ENCODE measurements at places on chromosomes 5 and 9.

- no peak for DNase-seq
These were observed 131.2 kb downstream of the FBN2 start for GRCh38 chr5:128406803-128407202.

DNA sequence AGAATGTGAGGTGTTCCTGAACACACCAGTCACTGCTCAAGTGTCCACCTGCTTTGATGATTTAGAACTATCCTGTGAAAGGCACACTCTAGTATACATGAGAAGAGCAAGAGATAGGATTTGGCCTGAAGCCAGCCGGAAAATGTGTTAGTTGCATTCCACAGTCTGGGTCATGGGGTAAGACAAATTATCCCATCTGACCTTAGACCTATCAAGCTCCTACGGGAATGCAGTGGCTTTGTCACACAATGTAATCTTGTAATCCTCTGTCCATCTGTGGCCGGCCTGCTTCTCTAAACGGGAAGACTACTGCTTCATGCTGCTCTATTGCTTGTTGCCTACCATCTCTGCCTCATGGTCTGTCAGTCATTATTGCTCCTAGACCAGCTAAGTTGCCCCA, 92.4 kb upstream of the PRRC1 start:
- no peak for DNase-seq

GRCh38 chr9:36008774-36009300, 27.9 kb upstream of the RECK start:
- DNase-seq, result peak; percentile 55

- peak; percentile 46 for DNase-seq
These were observed 139.7 kb downstream of the TLE1 start for GRCh38 chr9:81549500-81550206.

- no peak for DNase-seq
These were observed 35.7 kb upstream of the ORM1 start for GRCh38 chr9:114287001-114287762.

- DNase-seq, result no peak
These were observed 75.3 kb upstream of the OLFM1 start for GRCh38 chr9:135012166-135012565.

- DNase-seq, result no peak
These were observed 48.6 kb downstream of the RGS3 start for GRCh38 chr9:113511856-113512761.

- DNase-seq, result no peak
These were observed 133.5 kb downstream of the PSAT1 start for GRCh38 chr9:78430387-78430786.

GRCh38 chr9:15355669-15356068, 48.7 kb upstream of the TTC39B start:
- no peak for DNase-seq

DNA sequence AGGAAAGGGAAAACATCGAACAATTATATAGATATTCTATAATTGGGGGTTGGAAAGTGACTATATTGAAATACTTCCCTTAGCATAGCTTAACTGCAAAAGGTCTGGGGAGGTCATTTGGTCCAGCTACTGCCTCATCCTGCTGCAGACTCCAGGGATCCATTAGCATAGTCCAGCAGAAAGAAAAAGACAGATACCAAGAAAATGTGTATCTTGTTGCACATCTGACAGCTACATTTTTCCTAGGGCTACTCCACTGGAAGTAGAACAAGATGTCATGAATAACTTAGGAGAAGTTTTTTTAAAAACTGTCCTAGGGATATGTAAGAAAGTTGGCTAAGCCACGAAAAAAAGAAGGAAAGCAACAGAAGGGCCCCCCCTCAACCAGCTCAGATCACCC, 92.9 kb upstream of the SLC30A5 start:
- DNase-seq, result no peak

- DNase-seq, result no peak
These were observed 53.7 kb downstream of the IPPK start for GRCh38 chr9:92616199-92616641.

- DNase-seq, result no peak
These were observed 43.8 kb downstream of the PRRC1 start for GRCh38 chr5:127561254-127561653.

GRCh38 chr5:172751761-172752510, 19.1 kb downstream of the DUSP1 start:
- no peak for DNase-seq

DNA sequence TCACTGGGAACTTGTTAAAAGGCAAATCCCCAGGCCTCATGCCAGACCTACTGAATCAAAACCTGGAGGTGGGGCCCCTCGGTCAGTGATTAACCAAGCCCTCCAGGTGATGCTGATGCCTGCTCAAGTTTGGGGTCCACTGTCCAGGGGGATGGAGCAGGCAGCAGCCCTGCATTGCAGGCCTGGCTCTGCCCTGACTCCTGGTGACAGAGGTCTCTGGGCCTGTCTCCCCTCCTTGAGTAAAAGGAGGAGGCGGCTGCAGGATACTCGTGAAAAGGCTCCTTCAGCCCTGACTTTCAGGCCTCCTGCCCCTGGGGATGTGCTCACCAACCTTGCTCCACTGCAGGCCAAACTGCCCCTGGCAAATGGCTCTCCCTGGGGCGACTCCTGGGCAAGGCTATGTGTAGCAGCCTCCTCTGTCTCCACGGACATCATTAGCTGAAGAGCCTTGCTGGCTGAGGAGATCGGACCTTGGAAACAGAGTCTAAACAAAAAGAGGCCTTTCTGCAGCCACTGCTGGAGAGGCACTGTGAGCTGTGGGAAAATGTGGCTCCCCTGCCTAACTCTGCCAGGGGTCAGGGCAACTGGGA, 134.8 kb upstream of the ALDH1B1 start:
- no peak for DNase-seq

GRCh38 chr9:133361507-133362092, 5.2 kb downstream of the SURF2 start:
- no peak for DNase-seq

GRCh38 chr5:116772152-116772501, 197.5 kb upstream of the SEMA6A start:
- no peak for DNase-seq

- no peak for DNase-seq
These were observed 25.1 kb upstream of the RNF130 start for GRCh38 chr5:180096616-180097015.

DNA sequence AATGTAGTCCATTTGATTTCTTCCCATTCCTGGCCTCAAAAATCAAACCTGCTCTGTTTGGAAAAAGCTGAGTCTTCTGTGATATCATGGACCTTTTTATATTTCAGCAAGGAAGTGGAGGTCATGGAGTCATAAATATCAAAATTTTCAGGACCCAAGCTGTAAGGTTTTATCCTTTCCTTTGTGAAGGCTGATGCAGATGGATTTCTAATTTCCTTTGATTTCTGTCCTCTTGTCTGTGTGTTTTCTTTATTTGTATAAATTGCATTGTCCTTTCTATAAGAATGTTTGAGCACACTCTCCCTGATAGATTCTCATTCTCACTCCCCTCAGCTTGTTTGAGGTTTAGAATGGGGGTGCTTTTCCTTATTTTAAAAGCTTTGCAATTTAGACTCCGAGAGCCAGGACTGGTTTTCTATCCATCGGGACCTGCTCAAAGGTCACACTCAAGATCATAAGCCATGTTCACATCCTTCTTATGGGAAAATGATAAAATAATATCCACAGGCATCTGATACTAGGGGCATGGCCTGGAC, 127.4 kb upstream of the TMEM161B start:
- no peak for DNase-seq

DNA sequence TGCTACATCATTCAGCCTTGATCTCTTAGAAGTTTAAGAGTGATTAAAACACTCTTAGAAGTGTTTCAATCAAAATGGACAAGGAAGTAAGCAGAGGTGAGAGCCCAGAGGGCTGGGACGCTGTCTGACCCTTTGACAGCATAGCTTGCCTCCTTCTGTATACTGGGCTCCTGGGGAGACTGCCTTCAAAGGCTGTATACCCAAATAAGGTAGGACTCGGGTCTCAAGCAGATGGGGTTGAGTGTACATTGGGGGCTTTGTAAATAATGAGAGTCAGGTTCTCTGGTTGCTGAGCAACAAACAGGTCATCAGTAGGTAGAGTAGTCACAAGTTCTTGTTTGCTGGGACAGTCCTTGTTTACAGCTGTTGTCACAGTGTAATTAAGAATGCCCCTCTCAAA, 97.1 kb downstream of the PJA2 start:
- no peak for DNase-seq

DNA sequence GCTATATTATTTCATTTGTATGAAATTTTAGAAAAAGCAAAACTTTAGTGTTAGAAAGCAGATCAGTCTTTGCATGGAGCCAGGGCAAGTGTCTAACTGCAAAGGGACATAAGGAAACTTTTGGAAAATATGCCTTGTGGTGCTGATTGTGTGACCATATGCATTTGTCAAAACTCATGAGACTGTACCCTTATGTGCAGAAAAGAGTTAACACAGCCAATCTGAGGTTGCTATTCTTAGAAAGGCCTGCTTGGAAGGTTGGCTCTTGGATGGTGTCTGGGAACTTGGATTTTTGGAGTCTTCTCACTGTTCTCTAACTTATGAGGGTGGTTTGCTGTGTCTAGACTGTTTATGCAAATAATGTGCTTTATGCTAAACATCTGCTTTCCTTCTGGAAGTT, 76.6 kb downstream of the SNX18 start:
- DNase-seq, result no peak

DNA sequence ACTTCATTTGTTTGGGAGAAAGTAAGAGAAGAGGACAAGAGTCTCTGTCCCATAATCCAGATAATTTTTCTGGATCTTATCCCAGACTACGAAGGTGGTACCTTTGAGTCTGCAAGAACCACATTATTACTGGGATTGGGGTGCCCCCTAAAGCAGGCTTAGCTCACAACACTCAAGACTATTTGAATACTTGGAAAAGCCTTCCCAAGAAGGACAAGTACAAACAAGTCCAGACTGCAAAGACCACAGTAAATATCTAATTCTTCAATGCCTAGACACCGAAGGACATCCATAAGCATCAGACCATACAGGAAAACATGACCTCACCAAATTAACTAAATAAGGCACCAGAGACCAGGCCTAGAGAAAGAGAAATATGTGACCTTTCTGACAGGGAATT, 40.2 kb upstream of the TMED7 start:
- no peak for DNase-seq

GRCh38 chr5:148403344-148403743, 19.6 kb downstream of the FBXO38 start:
- DNase-seq, result no peak

- no peak for DNase-seq
These were observed 55.6 kb downstream of the CSNK1A1 start for GRCh38 chr5:149495673-149496072.

DNA sequence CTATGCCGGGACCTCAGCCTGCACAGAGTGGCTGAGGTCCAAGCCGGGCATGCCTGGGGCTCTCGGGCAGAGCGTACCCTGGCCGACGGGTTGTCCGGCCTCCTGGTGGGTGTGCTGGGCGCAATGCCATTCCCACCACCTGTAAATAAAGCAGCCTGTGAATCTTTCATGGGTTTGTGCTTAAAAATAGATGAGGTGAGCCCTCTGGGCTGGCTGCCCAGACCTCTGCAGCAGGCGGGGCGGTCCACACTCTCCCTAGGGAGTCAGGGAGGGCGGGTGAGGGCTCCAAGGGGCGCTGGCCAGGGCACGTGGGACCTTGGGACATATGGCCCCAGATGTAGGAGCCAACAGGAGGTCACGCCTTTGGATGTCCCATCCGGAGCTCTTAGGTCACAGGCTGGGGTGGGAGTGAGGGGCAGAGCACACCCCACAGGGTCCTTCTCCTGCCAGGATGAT, 3.6 kb upstream of the AGPAT2 start:
- peak; percentile 32 for DNase-seq

GRCh38 chr9:83706676-83707517, 861 bp downstream of the UBQLN1 start:
- no peak for DNase-seq

GRCh38 chr9:130433168-130433946, 11.4 kb upstream of the ASS1 start:
- DNase-seq, result no peak

DNA sequence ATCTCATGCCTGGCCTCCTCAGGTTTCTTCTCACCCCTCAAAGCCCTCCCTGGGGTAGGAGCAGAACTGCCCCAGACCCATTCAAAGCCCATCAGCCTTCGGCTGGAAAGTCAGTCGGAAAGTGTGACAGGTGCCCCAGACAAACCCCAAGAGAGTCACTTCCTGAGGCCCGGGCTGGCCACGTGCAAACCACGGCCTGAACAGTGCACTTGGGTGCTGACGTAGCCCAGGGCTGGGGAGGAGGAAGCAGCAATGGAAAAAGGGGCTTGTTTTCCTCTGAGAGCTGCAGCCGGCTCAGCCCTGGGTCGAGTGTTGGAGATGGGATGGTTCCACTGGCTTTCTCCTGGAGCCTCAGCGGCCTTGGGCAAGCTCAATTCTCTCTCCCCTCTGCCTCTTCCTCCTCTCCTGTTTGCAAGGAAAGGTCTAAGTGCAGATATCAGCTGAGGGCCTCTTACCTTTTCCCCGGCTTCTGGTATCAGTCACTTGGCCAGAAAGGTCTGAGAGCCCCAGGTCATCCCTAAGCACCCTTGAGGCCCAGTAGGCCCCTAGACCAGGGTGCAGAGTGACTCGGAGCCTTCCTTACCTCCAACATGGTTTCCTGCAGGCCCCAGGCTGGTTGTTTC, 5.9 kb upstream of the EGR1 start:
- no peak for DNase-seq

GRCh38 chr5:169772688-169773087, 135.6 kb downstream of the DOCK2 start:
- DNase-seq, result no peak
